Left renal pelvis (tissue), 4 donors: ENCODE measurements at places on chromosomes 3 and 15.

DNA sequence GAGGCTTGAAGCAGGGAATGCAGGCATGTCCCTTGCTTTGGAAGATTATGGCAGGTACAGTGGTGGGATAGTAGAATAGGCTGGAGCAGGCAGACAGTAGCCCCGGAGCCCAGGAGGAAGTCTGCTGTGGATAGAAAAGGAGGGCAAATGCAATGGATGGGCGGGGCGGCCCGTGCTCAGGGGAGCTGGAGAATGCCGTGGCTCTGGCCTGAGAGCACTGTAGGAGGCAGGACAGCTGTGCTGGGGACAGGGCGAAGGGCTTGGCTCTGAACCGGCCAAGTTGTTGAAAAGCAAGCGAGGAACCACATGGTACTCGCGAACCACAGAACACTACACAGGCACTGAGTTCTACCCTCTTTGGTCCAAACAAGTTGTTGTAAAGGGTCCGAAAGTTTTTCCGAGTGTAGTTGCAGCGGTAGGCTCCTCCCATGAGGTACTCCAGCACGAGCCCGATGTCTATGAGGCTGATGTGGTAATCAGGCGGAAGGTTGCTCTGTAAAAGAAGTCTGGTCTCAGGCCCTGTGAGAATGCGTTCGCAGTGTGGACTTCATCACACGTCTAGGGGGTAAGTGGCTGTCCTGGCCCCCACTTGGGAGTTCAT, 54.7 kb downstream of the TRPM1 start:
- DNase-seq: no peak

GRCh38 chr15:89490081-89490813, 6.1 kb downstream of the RHCG start:
- DNase-seq: no peak

GRCh38 chr3:16148783-16149182, 25.7 kb upstream of the GALNT15 start:
- DNase-seq: peak; percentile 5

GRCh38 chr3:106114220-106114619, 245.4 kb upstream of the CBLB start:
- no peak for DNase-seq

DNA sequence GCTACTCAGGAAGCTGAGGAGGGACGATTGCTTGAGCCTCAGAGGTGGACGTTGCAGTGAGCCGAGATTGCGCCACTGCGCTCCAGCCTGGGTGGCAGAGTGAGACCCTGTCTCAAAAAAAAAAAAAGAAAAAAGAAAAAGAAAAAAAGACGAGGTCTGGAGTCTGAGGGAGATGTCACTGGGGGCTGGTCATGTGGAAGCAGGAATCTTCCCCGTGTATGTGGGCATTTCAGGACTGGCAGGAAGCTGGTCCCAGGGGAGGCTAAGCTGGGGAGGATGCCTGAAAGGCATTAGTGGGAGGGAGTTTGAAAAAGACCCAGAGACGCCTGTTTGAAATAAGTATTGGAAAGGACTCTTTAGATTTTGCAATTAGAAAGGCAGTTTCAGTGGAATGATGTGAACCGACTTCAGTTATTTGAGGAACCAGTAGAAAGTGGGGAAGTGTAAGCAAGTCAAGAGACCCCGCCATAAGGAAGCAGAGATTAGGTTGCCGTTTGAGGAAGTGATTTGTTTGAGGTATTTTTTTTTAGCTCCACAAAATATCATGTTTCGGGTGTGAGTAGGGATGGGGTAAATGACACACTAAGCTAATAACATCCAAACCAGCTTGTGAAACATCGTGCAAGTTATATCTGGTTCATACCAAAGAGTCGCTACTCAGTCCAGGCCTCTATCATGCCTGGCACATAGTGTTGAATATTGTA, 55.5 kb downstream of the ST6GAL1 start:
- DNase-seq: no peak

- DNase-seq: no peak
Observed at GRCh38 chr15:38853608-38854007, 289.0 kb upstream of the RASGRP1 start.

- DNase-seq: no peak
Observed at GRCh38 chr3:42057561-42058211, 33.5 kb upstream of the TRAK1 start.

GRCh38 chr3:31813197-31813596, 167.9 kb downstream of the OSBPL10 start:
- no peak for DNase-seq

GRCh38 chr3:16102905-16103364, 71.5 kb upstream of the GALNT15 start:
- no peak for DNase-seq

DNA sequence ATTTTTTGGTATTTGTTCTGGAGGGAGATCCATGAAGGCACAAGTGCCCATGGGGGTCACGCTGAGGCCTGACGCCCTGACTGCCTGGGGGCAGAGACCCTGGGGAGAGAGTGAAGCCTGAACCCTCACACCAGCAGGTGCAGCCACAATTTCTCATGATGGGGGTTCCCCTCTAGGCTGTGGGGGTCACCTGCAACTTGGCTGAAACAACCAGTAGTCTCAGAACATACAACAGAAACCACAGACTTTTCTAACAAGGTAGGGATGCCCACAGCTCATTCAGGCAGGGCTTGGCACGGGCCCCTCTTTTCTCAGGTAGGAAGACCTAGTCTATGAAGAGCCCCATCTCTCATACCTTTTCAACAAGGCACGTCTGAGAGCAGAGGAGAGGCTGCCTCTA, 245.1 kb downstream of the ADAMTS17 start:
- no peak for DNase-seq
